ENCODE measurements at places on chromosomes 1 and 21.

- no peak for DNase-seq
Observed at GRCh38 chr1:19621274-19621950, 22.7 kb upstream of the NBL1 start.

DNA sequence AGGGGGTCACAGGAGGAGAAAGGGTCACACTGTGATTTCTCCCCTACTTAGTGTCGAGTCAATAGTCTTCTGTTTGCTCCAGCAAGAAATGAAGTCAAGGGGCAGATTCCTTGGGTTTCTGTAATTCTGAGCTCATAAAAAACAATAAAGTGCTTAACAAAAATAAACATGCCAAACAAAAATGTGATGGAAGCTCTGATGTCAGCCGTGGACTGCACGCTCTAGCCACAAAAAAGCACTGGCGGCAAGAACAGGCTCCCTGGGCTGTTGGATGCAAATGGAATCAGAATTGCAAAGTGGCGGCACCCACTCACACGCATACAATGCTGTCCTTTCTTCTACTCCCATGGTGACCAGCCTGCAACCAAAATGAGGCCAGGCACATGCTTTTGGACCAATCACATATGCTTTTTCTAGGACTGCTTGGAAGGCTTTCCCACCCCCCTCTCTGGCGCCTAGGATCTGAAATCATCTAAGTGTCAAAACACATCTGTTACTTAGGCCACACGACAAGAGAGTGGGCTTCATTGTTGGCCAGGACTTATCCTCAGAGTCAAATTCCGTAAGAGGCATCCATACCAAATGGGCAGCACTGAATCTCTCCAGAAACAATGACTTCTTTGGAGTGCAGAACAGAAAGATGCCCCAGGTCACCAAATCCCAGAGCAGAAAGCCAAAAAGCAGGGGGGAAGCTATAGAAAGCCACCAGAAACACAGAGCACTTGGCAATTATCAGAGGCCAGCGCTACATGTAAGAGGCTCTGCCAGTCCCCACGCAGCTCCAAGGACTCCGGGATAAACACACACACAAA is 9.2 kb downstream of the C1orf198 start:
- DNase-seq = no peak

DNA sequence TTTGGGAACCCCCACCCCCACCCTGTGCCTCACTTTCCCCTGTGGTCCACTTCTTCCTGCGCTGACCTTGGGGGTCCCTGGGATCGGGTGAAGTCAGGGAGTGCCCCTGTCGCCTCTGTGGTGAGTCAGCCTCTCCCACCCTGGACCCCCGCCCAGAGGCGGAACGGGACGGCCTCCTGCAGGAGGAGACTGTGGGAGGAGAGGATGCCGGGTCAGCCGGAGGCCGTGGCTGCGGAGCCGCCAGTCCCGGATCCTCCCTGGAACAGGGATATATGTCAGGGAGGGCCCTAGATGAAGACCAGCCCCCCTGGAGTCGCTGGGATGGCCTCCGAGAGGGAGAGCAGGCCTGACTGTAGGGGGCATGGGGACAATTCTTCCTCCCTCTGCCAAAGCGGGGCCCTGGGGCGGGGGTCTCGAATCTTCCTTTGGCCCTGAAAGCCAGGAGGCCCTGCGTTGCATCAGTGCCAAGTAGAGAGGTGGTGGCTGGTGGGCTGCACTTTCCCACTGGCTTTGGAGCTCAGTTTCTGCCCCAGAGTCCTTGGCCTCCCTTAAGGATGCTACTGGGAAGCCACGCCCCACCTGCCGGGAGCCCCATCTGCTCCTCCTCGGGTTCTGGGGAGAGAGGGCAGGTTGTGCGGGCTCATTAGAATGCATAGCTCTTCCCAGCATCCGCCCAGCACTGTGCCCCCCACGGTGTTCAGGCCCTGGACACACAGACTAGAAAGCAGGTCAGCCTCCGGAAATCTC is 930 bp downstream of the ARHGEF10L start:
- DNase-seq = no peak

- DNase-seq = no peak
Observed at GRCh38 chr1:43711524-43712386, 4.4 kb downstream of the ST3GAL3 start.

- no peak for DNase-seq
Observed at GRCh38 chr1:227002531-227003049, 62.5 kb downstream of the COQ8A start.

DNA sequence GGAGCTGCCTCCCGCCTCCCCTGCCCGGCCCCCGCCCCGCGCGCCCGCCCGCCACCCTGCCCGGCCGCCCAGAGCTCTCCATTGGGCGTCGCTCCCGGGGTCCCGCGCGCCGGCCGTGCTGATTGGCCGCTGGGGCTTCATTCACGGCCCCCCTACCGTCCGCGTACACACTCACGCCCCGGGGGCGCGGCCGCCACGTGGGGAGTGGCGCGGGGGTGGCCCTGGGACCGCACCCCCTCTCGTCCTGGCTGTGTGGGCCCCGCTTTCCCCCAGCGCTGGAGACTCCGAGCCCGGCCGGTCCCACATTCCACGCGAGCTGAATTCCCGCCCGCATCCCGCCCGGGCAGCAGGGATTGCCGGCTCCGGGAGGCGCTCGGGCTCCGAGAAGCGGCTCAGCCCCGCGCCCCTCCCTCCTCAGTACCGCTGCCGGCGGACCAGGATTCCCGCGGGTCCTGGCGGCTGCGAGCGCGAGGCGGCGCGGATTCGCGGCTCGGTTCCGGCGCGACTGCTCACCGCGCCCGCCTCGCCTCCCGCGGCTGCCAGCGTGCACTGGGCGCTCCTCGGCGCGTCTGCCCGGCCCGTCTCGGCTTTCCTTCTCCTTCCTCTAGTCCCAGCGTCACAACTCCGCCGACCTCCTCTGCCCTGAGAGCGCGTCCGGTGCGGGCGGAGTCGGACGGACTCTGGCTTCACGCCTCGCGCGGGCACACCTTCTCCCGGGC is 450 bp upstream of the POU3F1 start:
- peak; percentile 84 for DNase-seq

- peak; percentile 84 for DNase-seq
Observed at GRCh38 chr1:109776911-109777310, 13.2 kb upstream of the EPS8L3 start.

DNA sequence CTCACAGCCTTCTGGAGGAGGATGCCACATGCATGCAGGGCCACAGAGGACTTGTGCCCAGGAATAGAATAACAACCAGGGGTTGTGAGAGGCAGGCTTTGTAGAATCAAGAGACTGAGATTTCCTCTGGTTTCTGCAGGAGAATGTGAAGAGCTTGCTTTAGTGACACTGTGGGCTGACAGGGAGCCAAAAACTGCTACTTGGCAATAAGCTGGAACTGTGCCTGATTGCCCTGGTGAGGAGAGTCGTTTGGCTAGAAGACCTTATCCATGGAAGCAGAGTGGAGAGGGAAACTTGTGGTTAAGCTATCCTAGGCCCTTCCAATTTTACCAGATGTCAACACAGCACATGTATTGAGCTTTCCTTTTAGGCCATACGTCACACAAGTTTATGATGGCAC is 902.1 kb downstream of the MRPL39 start:
- DNase-seq = no peak

DNA sequence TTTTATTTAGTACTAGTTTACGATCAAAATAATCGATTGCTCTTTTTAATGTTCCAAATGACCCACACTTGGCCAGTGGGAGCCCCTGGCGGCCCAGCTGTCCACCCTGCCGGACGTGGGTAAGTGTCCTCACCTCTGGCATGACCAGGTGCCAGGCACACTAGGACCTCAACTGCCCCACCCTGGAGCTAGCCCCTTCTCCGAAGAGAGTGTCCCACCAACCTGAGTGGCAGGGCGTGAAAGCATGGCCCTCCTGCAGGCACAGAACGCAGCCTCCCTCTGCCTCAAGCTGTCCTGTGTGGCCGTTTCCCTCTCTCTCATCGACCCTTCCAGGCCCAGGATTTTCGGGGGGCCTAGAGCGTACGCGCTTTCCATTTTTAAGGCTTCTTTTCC is 32.9 kb upstream of the AGPAT3 start:
- DNase-seq = no peak

GRCh38 chr1:19654386-19654785 is 10.3 kb downstream of the NBL1 start:
- no peak for DNase-seq

GRCh38 chr1:218867941-218868626 is 305.6 kb upstream of the LYPLAL1 start:
- no peak for DNase-seq

DNA sequence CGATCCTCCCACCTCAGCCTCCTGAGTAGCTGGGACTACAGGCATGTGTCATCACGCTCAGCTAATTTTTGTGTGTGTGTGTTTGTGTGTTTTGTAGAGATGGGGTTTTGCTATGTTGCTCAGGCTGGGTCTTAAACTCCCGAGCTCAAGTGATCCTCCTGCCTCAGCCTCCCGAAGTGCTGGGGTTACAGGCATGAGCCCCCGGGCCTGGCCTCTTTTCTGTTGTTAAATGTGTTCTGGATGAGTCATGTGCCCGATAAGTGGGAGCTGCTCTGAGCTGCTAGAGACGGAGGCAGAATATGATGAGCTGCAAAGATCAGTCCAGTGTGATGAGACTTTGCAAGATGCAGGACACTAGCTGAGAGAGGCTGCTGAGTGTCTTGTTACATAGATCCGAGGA is 75.5 kb downstream of the VPS13D start:
- DNase-seq = no peak

DNA sequence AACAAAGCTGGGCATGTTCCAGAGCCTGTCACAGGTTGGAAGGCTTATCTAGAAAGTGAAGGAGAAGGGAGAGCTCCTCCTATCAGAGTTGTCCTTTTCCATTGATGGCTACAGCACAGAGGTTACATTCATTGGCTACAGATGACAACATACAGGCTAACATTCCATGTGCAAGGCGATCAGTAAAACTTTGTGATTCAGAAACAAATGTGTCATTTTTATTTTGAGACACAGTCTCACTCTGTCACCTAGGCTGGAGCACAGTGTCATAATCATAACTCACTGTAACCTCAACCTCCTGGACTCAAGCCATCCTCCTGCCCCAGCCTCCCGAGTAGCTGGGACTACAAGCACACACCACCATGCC is 32.6 kb downstream of the TRIM67 start:
- DNase-seq = no peak

- no peak for DNase-seq
Observed at GRCh38 chr1:243507001-243507671, 251.3 kb downstream of the SDCCAG8 start.

- DNase-seq = no peak
Observed at GRCh38 chr1:159752135-159752580, 28.6 kb upstream of the DUSP23 start.

GRCh38 chr1:197917805-197918651 is 856 bp downstream of the LHX9 start:
- DNase-seq = no peak

- no peak for DNase-seq
Observed at GRCh38 chr21:36792505-36792967, 93.6 kb downstream of the SIM2 start.

GRCh38 chr21:42218836-42219605 is at the start of gene ABCG1:
Gene ABCG1, plus strand, starts transcription at chr21:42219140. Its CDS starts 123 bp downstream, at chr21:42219263.
- peak; percentile 64 for DNase-seq

- peak; percentile 69 for DNase-seq
Observed at GRCh38 chr1:8015036-8015808, 10.9 kb downstream of the ERRFI1 start.

DNA sequence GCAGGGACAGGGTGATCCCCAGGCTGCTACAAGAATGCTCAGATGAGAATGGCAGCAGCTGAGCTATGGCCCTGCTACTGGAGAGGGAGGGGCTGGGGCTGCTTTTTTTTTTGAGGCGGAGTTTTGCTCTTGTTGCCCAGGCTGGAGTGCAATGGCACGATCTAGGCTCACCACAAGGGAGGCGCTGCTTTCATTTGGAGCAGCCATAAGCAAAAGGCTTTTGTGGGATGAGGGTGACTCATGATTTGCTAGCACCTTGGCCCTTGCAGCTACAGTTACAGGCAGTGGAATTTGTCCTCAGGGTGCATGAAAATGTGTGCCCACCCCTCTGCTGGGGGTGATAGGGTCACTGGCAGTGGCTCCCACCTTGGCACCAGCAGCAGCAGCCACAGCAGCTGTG is 32.4 kb upstream of the CYP4A22 start:
- DNase-seq = no peak

- DNase-seq = no peak
Observed at GRCh38 chr1:165173818-165174217, 182.7 kb downstream of the LMX1A start.

GRCh38 chr1:28890435-28890834 is 23.9 kb upstream of the EPB41 start:
- DNase-seq = no peak

GRCh38 chr1:22500471-22500870 is 48.8 kb downstream of the ZBTB40 start:
- no peak for DNase-seq

DNA sequence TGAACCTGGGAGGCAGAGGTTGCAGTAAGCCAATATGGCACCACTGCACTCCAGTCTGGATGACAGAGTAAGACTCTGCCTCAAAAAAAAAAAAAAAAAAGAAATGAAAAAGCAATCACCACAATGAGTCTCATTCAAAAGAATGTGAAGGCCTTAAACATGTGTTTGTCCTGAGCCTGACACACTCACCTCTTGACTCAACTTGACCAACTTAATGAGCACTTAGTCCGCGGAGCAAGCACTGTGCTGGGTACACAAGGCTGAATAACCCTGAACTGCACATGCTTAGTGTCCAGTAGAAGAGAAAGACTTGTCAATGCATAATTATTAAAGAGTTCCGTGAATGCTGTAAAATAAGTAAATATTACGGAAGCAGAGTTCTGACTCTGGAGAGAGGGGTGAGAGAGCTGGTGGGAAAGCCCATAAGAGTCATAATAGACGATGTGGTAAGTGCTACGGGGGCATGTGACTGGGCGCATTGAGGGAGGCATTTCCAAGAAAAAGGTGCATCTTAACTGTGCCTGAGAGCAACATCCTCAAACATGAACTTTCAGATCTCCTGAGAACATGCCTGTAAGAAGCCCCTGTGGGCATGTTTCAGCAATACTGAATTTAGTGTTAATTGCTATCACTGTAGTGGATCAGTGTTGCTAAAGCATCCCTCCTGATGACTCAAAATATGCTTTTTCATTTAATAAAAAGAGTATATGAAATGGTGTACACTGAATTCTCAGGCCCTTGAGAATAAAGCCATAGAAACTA is 27.2 kb downstream of the MCOLN2 start:
- DNase-seq = no peak

DNA sequence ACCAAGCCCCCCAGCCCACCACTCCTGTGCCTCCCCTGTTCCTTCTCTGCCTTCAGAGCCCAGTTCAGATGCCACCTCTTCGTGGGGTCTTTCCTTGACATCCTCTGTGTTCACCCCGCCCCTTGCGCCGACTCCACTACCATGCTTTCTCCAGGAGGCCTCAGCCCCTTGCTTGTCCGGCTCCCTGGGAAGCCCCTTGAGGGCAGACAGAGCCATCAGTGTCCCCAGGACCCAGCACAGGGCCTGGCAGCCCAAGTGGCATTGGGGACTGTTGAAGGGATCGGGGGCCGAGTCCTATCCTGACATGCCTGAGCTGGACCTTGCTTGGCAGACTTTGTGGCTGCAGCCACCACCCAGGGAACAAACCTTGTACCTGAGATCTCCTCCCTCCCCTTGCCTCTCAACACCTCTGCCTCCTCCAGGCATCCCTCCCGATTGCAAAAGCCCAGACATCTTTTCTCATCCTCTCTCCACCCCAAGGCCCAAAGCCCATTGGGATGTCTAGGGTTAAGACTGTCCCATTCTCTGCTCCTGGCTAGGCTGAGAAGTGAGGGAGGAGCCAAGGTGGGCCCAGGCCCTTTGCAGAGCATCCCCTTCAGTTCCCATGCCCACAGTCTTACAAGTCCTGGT is 3.4 kb downstream of the CLDN19 start:
- DNase-seq = no peak

GRCh38 chr1:194684636-194685035 is 1498.2 kb upstream of the B3GALT2 start:
- no peak for DNase-seq

GRCh38 chr1:16293538-16293937 is 56.6 kb upstream of the CPLANE2 start:
- no peak for DNase-seq

GRCh38 chr1:22217811-22218460 is 75.0 kb upstream of the WNT4 start:
- DNase-seq = no peak

Measured in CD4-positive, alpha-beta T cell treated with Interleukin-17A for 1 hour (primary cell).